ENCODE measurements at places on chromosomes 3 and 15.
A peak's percentile ranks its signal among the peaks of the same experiment; 100 is the strongest.

GRCh38 chr3:64518496-64518895 is 169.3 kb downstream of the ADAMTS9 start:
- no peak for DNase-seq

DNA sequence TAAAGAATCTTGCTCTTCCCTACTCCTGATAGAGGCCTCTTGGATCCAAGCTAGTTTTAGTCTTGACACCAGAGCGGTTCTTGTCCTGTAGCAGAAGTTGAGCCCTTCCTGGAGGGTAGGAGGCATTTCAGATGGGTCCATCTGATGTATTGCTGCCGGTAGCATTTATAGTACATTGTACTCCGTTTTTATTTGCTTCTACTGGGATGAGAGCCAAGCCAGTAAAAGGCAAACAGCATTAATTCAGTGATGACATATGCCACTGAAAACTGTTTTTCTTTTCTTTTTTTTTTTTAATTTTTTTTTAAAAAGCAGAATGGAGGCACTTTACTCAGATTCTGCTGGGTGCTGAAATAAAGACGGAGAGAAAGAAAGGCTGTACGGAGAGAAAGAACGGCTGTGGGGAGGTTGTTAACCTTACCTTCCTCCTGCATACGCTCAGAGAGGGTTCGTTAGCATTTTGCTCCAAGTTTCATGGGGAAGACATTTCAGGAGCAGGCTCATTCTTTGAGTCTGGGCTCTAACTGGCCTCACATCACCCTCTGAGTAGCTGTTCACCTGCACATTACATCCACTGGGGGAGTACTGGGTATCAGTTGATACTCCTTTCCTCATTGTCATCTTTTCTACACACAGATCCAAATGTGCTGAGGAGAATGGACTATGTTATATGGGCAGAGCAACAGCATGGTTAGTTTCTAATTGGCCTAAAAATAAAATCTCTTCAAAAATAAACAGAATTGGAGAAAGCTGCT is 161.5 kb downstream of the FEZF2 start:
- no peak for DNase-seq

DNA sequence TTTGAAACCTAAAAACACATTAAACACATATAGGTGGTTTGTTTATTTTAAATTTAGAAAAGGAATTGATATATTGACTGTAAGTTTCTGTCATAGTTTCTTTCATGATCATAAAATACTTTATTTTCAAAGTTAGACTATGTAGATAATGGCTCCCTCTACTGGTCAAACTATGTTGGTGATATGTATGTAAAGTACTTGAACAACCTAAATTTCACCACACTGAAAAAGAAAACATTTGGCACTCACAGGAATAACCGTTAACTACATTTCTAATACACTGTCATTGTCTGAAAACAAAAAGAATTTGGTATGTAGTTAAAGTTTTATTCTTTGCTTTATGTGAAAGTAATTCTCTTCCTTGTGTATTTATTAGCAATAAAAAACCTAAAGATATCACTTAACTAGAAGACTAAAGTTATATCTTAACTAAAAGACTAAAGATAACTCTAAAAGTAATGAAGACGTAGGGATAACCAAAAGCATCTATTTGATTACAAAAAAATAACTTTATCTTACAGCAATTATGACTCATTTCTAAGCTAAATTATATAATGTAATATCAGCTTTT is 427.5 kb downstream of the VGLL3 start:
- DNase-seq: no peak

DNA sequence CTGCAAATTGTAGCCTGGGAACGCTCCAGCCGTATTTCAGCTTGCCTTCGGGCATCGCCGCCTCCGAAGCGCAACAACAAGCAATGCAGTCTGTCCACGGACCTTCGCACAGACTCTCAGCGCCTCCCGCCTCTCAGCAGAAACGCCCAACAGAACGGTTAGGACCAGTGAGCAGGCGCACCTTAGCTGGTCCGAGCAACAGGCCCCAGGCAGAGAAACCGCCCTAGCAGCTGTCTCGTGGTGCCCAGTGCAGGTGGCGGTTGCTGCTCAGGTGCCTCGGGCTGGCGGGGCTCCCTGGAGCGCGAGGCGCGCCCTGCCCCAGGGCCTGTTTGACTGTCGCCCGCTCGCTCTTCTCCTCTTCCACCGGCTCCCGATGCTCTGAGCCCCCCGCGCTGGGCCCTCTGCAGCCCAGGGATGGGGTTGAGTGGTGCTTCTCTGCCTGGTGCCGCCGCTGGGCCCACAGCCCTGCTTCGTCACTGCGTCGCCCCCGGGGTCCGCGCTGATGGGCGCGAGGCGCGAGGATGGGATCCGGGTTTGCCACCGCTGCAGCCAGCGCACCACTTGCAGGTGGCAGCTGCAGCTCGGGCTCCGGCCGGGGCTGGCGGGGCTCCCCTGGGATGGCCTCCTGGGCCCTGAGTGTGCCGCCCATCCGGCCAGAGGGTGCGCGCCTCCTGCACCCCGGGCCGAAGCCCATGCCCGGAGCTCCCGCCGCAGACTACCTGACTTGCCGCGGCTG is 268.4 kb upstream of the FRG2C start:
- DNase-seq: no peak

DNA sequence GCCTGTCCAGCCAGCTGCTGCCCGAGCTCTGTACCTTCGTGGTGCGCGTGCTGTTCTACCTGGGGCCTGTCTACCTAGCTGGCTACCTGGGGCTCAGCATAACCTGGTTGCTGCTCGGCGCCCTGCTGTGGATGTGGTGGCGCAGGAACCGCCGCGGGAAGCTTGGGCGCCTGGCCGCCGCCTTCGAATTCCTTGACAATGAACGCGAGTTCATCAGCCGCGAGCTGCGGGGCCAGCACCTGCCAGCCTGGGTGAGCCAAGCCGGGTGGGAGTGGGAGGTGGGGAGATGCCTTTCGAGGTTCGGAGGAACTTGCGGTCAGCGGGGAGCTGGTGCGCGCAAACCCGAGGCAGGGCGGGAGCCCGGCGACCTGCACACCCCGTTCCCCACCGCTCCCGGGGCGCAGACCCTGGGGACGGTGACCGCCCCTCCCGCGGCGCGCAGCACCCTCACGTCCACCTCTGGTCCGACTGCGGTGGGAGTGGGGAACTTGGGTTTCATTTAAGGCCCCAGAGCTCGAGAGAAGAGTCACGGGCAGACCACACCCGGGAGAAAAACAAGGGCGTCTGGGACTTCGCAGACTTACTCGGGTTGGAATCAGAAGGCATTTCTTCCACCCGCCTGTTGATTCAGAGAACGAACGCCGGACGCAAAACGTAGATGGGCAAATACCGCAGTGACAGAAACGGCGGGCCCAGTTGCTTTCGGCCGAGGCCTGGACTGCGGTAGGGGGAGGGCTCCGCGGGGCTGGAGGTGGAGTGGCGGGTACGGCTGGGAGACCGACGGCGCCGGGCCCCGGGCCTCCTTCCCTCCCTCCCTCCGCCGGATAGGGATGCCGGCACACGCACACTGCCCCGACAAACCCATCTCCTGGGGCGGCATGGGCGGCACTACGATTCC is 708 bp downstream of the ESYT3 start:
- DNase-seq: no peak

DNA sequence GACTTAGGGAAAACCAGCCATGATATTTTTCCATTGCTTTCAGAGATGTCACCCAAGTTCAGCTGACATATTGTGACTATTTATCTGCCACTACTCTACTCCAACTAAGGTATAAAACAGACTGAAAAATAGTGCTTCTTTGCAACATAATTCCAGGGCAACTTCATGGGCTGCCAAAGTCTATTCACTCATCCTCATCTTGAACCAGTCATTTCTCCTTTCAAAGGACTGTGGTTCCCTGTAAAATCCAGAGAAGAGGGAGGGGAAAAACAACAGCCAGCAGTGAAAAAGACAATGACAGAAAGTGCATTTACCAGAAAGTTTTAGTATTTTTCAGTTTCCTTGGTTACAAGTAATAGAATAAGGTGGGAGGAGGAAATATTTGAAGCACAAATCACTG is 191.1 kb downstream of the EFHB start:
- no peak for DNase-seq

GRCh38 chr3:52210550-52211046 is 12.6 kb downstream of the ALAS1 start:
- no peak for DNase-seq

DNA sequence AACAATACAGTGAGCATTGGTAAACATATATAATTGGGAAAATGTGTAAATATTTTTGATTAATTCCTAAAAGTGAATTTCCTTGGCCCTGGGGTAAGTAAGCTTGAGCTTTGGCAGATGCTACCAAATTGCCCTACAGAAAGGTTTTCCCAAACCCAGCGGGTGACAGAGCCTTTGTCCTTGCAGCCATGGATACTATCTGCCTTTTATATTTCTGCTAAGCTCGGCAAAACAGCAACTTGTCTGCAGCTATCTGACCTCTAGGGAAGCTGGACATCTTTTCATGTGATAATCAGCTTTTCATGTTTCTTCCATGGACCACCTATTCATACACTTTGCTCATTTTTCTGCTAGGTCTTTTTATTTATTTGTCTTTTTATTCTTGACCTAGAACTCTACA is 64.7 kb upstream of the SEC22A start:
- DNase-seq: no peak

DNA sequence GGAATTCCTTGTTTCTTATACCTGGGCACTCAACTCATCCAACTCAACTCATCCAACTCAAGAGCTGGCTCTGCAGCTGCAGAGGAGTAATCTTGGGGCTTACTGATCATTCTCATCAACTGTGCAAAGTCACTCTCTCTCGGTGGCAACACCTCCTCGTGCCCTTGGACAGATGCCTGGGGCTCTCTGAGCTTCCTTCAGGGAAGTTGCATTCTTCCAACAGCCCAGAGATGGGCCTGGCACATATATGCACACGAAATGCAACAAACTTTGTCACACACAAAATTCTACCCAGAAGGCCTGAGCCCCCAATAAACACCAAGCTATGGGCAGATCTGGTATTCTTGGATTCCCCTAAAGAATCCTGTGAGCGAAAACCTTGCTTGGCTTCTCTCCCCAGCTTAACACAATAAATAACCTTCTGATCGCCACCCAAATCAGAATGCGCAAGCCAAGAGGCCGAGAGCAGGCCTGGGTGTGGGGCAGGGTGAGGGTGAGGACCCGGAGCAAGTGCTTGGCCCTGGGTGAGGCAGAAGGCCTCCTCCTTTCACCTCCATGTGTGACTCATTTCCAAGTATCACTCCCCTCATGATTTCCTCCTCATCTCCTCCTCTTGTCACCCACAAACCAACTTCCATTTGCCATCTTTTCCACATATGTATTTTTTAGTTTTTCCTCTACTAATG is 15.4 kb downstream of the TGM5 start:
- DNase-seq: no peak

DNA sequence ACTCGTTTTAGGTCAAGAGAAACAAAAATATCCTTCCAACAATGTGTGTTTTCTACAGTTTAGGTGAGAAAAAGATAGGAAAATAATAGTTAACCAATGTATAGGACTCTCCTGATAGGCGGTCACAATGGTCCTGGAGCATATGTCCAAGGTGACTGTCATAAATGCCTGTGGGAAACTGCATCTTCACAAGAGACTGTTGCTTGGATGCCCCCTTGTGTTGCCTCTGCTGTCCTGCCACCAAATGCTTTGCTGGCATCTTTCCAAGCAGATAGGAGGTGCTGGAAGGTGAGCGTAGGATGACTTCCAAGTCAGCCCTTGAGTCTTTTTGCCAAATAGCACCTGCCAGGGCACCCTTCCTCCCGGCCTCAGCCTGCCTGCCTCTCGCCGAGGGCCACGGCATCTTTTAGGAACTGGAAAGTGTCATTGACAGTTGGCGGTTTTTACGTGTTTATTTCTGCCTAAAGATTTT is 24.1 kb upstream of the SACM1L start:
- DNase-seq: no peak

GRCh38 chr3:51382947-51383578 is 2.0 kb upstream of the MANF start:
- no peak for DNase-seq

- DNase-seq: peak; percentile 43
These were observed 104.9 kb downstream of the TPRG1 start for GRCh38 chr3:189276444-189277219.

GRCh38 chr15:94322141-94322540 is 90.8 kb downstream of the MCTP2 start:
- no peak for DNase-seq

DNA sequence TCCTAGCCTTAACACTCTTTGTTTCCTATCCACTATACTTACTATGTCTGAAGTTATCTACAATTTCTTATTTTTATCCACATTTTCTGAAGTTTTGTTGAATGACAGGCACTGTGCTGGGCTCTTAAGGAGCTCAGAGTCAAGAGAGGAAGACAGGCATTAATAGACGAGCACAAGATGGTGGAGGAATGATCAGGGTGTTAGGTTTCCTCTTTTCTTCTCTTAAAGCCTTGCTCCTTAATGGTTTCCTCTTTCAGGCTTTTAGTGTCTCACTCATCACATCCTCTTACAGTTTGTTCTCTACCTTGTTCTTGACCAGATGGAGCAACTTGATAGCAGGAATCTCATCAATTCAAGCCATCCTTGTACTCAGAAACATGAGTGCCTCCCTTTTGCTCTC is 52.9 kb upstream of the BCL6 start:
- DNase-seq: no peak

DNA sequence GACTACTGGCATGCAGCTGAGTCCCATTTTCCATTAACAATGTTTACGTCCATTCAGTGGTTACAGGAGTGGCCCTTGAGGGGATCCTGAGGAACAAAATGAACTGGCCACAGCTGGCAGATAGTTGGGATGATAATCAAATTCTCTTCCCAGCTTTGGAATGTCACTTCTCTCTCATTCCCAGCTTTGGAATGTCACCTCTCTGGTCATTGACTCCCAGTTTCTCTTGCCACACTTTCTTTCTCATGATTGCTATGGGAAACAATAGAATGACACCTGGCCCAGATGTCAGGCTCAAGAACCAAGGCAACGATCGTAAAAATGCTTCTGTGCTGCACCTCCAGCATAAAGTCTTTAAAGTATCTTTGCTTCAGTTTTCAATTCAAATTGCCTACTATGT is 34.0 kb downstream of the ATP13A4 start:
- no peak for DNase-seq

- no peak for DNase-seq
These were observed 38.4 kb downstream of the NDUFB4 start for GRCh38 chr3:120634539-120634938.

GRCh38 chr3:48477959-48478520 is 25.9 kb downstream of the SHISA5 start:
- DNase-seq: no peak

DNA sequence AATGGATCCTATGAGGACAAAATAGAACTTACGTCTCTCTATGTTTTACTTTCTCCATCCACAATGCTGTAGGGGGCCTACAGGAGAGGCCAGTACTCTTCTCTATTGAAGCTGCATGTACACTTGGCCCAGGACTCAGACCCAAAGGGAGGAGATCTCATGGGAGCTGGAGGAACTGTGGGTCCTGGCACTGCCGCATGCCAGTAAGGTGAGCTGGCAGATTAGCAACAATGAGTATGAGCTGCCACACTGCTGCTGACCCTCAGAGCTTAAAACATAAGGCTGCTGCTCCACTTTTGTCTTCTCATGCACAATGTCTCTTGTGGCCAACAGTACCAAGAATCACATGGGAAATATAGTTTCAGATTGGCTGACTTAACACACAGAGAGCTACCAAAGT is 57.8 kb upstream of the TBC1D5 start:
- peak; percentile 35 for DNase-seq

GRCh38 chr3:32325927-32326326 is 65.7 kb upstream of the CMTM7 start:
- no peak for DNase-seq

GRCh38 chr15:40716165-40716564 is 21.2 kb downstream of the RAD51 start:
- no peak for DNase-seq
